ENCODE measurements at places on chromosomes 13 and 19. TPM values are rescaled to one million over a fixed set of nuclear protein-coding genes. Genes with fewer than 3 reads are reported as not detected.

CGB1 gene
- not detected for total RNA-seq

ACP5 gene
- total RNA-seq, result 299 TPM

IL17D gene
- 3.6 TPM for total RNA-seq

CPAMD8 gene
- total RNA-seq, result 17.3 TPM

ZNF582 gene
- 4.3 TPM for total RNA-seq

SIGLEC12 gene
- 1.3 TPM for total RNA-seq

CGB5 gene
- total RNA-seq, result not detected

ZNF429 gene
- total RNA-seq, result 19.6 TPM

CYP4F3 gene
- total RNA-seq, result 3.7 TPM

C19orf53 gene
- total RNA-seq, result 64.8 TPM

ZNF626 gene
- 10.8 TPM for total RNA-seq

TNFSF9 gene
- 10.2 TPM for total RNA-seq

DNA sequence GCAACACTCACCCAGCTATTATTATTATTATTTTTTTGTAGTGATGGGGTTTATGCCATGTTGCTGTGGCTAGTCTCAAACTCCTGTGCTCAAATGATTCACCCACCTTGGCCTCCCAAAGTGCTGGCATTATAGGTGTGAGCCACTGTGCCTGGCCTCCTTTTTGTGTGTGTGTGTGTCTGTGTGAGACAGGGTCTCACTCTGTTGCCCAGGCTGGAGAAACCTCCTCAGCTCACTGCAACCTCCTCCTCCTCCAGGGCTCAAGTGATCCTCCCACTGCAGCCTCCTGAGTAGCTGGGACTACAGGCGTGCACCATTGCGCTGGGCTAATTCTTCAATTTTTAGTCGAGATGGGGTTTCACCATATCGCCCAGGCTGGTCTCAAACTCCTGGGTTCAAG is 3.6 kb upstream of the MYDGF start:
- no peak for DNase-seq

GRCh38 chr13:114067886-114068651 is 64.4 kb downstream of the RASA3 start:
- DNase-seq, result peak; percentile 56

DNA sequence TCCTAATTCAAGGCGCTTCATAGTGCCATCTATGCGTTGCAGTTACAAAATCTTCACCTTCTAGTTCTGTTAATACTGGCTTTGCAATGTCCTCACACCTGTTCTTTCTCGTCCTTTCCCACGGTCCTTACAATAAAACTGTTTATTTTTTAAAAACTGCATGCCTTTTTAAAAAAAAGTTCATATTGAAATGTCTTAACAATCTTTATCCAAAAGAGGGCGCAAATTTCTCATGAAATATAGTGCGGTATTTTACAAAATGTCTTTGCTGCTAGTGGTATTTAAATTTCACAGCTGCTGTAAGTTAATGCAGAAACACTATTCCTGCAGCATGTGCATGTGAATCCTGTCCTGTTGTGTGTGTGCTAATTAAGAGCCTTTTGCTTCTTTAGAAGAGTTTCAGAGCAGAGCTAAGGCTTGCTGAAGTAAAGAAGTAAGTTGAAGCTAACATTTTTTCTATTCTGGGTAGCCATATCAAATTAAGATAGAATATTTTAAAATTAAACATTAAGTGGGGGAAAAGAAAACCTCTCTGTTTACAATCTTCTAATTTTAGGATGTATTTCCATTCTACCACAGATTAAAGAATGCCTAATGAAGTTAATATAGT is 15.8 kb upstream of the CLDN10 start:
- no peak for DNase-seq

DNA sequence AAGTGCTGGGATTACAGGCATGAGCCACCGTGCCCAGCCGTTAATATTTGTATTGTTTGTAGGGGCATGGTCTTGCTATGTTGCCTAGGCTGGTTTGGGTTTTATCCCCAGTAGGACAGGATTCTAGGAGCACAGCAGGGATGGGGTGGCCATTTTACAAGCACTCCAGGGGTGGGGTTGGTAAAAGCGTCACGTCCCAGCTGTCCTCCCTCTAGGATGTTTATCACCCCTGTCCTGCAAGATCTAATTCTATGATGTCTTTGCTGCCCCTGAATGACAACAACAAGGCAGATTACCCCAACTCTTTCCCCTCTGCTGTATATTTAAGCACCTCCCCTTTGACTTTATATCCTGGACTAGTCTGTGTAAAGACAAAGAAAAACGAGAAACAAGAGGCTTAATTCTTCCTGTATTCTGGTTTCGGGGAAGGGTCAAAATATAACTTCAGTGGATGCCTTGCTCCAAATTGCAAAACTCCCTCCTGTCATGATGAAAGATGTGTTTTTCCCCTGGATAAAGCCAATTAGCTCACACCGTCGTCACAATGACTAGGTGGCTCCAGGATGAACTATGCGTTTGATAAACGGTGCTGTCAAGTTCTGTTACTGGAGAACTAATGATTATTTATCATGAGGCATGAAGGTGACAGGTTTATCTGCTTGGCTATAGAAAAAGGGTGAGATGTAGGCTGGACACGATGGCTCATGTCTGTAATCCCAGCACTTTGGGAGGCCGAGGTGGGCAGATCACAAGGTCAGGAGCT is 27.8 kb upstream of the OR1M1 start:
- DNase-seq, result no peak

DNA sequence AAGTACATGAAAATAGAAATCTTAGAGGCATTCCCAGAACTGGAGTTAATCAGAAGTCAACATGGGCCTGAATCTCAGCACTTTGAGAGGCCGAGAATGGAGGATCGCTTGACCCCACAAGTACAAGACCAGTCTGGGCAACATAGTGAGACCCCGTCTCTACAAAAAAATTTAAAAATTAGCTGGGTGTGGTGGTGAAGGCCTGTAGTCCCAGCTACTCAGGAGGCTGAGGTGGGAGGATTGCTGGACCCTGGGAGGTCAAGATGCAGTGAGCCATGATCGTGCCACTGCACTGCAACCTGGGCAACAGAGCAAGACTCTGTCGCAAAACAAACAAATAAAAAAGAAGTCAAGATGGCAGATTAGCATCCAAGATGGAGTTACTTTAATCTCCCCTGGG is 8.5 kb downstream of the IFNL2 start:
- DNase-seq, result no peak

GRCh38 chr13:100559886-100560285 is 28.7 kb downstream of the GGACT start:
- DNase-seq, result no peak

- DNase-seq, result no peak
Observed at GRCh38 chr13:39461685-39462266, 141.2 kb downstream of the LHFPL6 start.

DNA sequence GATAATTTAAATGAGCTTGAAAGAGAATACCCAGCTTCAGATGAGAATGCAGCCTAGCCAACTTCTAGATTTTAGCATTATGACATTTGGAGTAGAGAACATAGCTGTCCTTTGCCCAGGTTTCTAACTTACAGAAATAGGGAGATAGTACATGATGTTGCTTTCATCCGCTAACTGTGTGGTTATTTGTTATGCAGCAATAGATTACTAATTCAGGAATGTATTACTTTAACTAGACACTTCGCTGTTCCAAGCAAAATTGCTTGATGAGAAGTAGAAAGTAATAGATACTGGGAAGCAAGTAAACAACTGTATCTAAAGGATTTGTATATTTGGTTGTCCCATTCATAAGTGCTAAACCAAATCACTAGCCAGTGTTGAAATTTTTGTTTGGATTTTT is 790.9 kb upstream of the PRR20A start:
- DNase-seq, result no peak

GRCh38 chr13:43116242-43116641 is 92.9 kb downstream of the DNAJC15 start:
- DNase-seq, result no peak

DNA sequence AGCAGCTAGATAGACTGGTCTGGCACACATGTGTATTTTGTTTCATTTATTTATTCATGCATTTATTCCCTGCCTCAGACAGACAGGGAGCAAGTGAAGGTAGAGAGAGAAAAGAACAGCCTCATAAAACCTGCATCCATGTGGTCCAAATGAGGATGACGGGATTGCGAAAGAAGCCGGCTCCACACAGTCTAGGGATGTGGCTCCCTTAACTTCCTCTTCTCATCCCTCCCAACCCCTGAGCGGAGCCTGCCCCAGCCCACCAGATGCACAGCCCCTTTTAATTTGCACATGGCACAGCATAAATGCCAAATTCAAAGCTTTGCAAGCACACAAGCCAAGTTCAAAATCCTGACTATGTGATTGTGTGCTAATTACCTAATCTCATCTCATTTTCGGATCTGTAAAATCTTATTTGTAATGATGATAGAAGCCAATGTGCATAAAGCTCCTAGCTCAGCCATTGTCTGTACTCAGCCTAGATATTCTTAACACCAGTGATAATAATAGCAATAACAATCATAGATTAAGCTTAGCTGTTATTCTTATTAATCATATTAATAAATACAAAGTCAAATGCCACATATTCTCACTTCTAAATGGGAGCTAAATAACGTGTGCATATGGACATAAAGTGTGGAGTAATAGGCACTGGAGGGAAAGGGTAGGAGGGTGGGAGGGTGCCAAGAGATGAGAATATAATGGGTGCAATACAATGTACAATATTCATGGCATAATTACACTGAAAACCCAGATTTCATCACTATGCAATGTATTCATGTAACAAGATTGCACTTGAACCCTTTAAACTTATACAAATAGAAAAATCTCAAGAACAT is 156.3 kb downstream of the DCT start:
- no peak for DNase-seq

DNA sequence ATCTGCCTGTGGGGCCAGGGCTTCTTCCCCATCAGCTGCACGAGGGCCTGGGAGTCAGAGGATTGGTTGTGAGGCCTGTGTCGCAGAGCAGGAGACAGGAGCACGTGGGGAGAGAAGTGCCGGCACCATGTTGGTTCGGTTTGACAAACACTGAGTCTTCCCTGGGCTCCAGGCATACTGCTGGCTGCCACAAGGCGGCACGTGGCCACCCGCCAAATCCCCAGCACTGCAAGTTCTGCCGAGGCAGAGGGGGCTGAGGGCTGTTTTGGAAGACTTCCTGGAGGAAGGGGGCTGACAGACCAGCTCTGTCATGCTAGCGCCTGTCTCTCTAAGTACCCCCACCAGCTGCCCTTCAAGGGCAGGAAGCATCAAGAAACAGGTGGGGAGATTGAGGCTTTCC is 9.5 kb downstream of the SHANK1 start:
- DNase-seq, result no peak

DNA sequence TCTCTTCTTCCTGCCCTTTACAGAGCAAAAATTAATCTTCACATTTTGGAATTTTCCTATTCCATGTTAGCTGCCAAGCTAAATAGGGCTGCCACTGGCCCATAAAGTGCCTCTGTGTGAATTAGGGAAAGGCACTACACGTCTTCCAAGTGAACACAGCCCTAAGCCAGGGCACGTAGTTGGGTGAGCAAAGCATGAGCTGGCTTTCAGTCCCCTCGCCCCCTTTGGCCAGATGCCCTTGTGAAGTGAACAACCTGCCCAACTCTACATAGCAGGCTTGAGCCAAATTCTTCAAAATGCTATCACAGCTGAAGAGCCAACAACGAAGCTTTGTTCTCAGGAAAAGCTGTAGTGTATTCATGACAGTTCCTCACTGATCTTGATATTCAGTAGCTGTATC is 213.1 kb downstream of the OXGR1 start:
- DNase-seq, result no peak

DNA sequence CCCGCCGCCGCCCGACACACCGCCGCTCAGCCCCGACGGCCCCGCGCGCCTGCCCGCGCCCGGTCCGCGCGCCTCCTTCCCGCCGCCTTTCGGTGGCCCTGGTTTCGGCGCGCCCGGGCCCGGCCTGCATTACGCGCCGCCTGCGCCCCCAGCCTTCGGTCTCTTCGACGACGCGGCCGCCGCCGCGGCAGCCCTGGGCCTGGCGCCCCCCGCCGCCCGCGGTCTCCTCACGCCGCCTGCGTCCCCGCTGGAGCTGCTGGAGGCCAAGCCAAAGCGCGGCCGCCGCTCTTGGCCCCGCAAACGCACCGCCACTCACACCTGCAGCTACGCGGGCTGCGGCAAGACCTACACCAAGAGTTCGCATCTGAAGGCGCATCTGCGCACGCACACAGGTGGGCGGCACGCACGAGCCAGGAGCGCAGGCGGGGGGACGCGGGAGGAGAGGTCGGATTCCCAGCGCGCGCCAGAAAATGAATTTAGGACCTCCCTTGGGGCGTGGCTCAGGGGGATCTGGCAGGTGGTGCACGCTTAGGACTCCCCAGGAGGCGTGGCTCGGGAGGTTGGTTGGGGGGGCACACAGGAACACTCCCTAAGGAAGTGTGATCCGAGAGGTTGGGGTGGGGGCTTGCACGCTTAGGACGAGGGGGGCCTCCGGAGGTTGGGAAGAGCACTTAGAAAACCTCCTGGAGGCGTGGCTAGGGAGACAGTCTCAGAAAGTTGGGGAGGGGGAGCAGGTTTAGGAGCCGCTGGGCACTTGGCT is 1.2 kb downstream of the KLF2 start:
- DNase-seq, result peak; percentile 60

DNA sequence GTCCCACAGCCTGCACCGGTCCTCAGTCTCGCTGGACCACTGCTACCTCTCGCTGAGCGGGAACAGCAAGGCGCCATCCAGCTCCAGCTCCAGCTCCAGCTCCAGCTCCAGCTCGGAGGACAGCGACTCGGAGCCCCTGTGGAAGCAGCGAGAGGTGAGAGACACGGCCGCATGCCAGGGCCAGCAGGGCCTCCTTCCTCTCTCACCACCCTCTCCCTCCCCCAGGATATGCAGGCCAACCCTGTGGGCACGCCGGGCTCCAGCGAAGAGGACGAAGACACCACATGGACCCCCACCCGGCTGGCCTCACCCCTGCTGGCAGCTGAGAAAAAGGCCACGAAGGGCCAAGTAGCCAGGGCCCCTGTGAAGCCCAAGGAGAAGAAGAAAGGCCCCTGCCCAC is 7.3 kb downstream of the SIX5 start:
- DNase-seq, result peak; percentile 65

- DNase-seq, result no peak
Observed at GRCh38 chr13:108728370-108728769, 99.0 kb downstream of the MYO16 start.

- DNase-seq, result peak; percentile 30
Observed at GRCh38 chr13:79393564-79394249, 12.3 kb downstream of the RBM26 start.

GRCh38 chr13:113088691-113089020 is 16.9 kb upstream of the F7 start:
- no peak for DNase-seq

- DNase-seq, result no peak
Observed at GRCh38 chr13:44030615-44031014, 150.9 kb downstream of the LACC1 start.
